Omental fat pad (tissue), 4 donors: ENCODE measurements at places on chromosomes 3 and 15. TPM values are rescaled to one million over a fixed set of nuclear protein-coding genes. Genes with fewer than 3 reads are reported as not detected.

Gene MUC20
- total RNA-seq, result 8.7 TPM

- DNase-seq, result no peak
Observed at GRCh38 chr3:186452517-186452916, 90.5 kb upstream of the DGKG start.

GRCh38 chr3:116051586-116051985 lies 393.7 kb downstream of the LSAMP start:
- no peak for DNase-seq

Gene BNC1
- 73.0 TPM for total RNA-seq

- DNase-seq, result no peak
Observed at GRCh38 chr3:58749948-58750347, 83.4 kb upstream of the FAM3D start.

DNA sequence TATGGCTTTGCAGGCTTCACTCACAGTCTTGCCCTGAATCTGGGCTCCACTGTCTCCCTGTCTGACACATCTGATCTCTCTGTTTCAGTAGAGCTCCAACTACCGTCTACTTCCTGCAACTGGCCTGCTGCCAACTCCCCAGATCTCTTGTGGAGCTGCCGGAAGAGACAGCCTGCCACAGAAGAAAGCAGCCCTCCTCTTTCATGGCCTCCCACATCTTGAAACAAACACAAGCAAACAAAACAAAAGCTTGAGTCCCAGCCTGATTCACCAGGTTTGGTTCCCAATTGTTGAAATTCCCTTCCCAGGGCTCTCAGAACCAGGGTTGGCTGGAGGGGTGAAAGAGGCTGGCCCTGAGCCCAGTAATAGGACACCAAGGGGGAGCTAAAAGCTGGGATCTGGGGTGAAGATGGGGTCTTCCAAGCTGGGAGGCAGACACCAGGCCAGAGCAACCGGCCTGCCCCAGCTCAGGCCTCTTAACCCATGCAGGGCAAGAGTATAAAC lies 55.3 kb upstream of the CA12 start:
- DNase-seq, result peak; percentile 62

DNA sequence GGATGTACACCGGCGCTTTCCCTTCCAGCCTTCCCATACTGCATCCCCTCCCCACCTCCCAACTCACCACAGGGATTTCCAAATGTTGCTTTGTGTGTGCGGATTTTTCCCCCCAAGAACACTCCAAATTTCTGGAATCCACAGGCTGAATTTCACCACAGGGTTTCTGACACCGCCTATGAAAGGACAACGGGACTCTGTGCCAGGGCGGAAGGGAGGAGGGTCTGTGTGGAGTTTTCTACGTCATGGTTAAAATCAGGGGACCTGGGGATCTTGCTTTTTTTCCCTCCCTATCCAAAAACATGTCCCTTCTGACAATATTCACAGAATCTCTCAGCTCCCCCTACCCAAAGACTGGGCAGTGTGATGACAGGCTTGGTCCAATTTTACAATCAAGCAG lies 14.6 kb downstream of the CYP19A1 start:
- DNase-seq, result no peak

DNA sequence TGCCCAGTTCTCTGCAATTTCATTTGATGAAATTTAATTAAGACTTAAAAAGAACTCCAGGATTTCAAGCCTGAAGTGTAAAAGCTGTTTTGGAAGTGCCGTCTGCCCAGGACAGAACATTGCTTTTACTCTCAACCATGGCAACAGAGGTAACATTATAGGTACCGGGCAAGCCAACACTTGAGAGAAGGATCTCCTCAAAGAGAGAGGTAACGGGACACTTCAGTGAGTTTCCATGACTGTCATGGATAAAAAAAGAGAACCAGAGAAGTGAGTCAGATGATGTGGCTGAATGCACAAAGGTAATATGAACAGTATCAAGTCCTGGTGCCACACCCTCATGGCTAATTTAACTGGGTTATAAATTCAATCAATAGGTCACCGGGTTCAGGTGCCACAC lies 130.2 kb upstream of the LMOD3 start:
- no peak for DNase-seq

Gene GOLGA6D
- total RNA-seq, result not detected

Gene ZNF385D
- total RNA-seq, result 41.4 TPM

Gene TIGIT
- total RNA-seq, result 0.19 TPM

DNA sequence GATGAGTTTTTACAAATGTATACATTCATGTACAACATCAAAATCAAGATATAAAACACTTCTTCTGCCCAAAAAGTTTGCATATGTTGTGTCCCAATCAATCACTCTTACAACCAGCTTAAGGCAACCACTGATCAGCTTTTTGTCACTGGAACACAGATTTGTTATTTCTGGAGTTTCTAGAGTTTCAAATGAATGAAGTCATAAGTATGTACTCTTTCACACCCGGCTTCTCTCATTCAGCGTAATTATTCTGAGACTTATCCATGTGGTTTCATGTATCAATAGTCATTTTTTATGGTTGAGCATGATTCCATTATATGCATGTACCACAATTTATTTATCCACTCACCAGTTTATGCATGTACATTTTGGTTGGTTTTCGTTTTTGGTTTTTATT lies 53.0 kb upstream of the CORO2B start:
- no peak for DNase-seq

GRCh38 chr15:41727143-41727542 lies 47.1 kb upstream of the MAPKBP1 start:
- no peak for DNase-seq

DNA sequence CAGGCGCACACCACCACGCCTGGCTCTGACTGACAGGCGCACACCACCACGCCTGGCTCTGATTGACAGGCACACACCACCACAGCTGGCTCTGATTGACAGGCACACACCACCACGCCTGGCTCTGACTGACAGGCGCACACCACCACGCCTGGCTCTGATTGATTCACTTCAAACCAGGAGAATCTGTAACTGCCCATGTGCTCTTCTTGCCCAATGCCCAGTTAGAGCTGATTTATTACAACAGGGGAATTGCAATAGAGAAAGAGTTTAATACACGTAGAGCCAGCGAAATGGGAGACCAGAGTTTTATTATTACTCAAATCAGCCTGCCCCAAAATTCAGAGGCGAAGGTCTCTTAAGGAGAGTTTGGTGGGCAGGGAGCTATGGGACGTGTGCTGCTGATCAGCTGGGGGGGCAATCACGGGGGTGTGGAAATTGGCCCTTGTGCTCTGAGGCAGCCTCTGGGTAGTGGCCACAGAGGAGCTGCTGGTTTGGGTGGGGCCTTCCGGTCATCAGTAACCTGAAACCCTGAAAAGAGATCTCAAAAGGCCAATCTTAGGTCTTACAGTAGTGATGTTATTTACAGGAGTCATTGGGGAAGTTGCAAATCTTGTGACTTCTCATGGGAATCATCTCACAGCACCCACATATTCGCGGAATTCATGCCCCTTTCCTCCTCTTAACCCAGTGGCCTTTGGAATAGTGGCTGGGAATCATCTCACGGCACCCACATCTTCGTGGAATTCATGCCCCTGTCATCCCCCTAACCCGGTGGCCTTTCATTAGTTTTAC lies 63.8 kb upstream of the TFRC start:
- DNase-seq, result no peak

DNA sequence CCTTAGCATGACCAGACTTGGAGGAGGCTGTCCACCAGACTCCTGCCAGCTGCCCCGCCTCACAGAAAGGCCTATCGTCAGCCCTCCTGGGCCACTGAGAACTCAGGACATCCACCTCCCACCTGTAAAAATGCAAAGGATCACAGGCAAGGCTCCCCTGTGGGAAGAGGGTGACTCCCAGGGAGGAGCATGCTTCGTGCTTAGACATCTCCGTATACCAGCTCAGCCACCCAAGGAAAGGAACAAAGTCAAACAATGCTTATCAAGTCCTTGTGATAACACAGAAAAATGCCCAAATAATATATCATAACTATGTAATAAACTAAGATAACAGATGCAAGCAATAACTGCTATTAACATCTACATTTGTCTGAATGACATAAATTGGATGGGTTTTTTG lies 4.2 kb downstream of the RMDN3 start:
- DNase-seq, result no peak

- no peak for DNase-seq
Observed at GRCh38 chr15:42270996-42271395, 2.0 kb upstream of the GANC start.

Gene TTBK2
- total RNA-seq, result 28.8 TPM

- DNase-seq, result no peak
Observed at GRCh38 chr15:51310064-51310463, 28.3 kb downstream of the CYP19A1 start.

DNA sequence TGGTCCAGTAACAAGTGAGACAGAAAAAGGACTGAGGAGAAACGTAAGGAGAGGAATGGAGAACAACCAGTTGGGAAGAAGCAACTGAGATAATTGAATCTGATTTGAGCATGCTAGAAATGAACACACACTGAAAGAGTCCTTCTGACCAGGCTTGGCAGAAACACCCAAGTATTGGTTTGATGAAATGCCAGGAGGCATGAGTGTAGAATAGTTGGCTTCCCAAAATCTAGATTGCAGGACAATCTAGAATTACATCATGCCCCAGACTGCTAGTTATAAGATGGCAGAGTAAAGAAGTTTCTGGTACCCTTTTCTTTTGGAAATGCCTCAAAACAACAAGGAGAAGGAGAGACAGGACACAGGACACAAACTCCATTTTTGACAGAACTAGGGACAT lies 189.7 kb upstream of the STT3B start:
- DNase-seq, result no peak

- no peak for DNase-seq
Observed at GRCh38 chr3:128616516-128617269, 33.9 kb downstream of the RPN1 start.

- DNase-seq, result no peak
Observed at GRCh38 chr15:38226608-38227266, 25.9 kb upstream of the SPRED1 start.

Gene KBTBD13
- total RNA-seq, result not detected

Gene PYGO1
- 8.6 TPM for total RNA-seq

GRCh38 chr3:58564456-58565160 lies 12.6 kb downstream of the FAM107A start:
- no peak for DNase-seq

DNA sequence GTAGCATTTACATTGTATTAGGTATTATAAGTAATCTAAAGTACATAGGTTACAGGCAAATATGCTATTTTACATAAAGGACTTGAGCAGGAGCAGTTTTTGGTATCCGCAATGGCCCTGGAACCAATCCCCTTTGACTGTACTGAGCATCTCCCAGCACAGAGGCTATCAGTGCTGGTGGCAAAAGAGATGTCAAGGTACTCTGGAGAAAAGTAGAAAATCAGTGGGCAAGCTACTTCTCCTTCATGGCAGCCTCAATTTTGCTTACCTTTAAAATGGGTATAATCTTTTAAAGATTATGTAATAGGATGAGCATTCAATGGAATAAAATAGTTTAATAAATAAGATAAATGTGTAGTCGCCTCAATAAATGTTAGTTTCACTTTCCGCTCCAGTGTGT lies 56.7 kb upstream of the LMCD1 start:
- DNase-seq, result no peak

Gene SOX14
- total RNA-seq, result not detected

GRCh38 chr3:112958811-112959560 lies 15.9 kb downstream of the CD200R1 start:
- DNase-seq, result no peak

Gene LRRC57
- total RNA-seq, result 26.6 TPM

DNA sequence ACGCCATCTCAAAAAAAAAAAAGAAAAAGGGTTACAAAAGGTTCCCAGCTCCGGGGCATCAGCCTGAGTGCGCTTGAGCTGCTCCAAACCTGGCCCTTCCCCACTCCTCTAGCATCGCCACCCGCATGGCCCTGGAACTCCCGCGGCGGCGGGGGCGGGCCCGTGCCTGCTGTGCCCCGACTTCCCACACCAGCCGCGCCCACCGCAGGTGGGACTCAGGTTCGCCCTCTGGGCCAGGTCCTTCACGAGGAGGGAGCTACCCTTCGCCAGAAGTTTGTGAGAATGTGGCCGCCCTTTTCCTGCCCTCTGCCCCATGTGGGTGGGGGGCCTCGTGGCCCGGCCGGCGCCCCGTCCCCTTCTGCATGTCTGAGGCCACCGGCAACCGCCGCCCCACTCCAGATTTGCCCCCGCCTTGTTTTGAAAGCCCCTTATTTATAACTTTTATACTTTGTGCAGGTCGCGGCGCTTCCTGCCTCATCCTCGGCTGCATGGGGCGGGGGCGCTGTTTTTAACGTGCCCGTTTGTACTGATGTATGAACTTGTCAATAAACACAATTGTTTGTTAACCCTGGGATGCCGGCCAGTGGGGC lies 507 bp upstream of the JMJD7 start:
- no peak for DNase-seq

DNA sequence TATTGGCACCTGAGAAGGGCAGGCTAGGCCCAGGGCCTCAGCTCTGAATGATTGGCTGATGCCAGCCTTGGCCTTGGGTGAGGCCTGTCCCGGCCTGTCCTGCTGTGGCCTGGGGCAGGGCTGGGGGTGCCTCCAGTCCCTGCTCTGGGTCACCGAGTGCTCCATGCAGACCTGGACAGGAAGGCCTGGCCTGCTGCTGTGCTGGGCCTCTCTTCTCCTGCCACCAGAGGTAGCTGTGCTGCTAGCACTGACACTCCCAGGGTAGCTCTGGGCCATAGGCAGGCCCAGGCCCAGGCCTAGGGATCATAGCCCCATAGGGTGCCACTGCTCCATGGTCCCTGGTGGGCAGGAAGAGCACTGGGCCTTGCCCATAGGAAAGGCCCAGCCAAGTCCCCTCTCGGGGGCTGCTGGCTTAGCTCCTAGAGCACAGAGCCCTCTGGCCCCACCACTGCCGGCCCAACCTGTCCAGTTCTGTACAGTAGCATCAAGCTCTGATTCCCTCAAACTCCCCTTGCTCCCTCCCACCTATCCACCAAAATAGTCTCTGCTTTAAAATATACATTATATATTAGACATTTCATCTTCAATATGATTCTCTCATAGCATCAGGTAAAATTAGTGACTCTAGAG lies 18.2 kb downstream of the ABTB1 start:
- DNase-seq, result no peak

Gene LDHAL6B
- total RNA-seq, result not detected

DNA sequence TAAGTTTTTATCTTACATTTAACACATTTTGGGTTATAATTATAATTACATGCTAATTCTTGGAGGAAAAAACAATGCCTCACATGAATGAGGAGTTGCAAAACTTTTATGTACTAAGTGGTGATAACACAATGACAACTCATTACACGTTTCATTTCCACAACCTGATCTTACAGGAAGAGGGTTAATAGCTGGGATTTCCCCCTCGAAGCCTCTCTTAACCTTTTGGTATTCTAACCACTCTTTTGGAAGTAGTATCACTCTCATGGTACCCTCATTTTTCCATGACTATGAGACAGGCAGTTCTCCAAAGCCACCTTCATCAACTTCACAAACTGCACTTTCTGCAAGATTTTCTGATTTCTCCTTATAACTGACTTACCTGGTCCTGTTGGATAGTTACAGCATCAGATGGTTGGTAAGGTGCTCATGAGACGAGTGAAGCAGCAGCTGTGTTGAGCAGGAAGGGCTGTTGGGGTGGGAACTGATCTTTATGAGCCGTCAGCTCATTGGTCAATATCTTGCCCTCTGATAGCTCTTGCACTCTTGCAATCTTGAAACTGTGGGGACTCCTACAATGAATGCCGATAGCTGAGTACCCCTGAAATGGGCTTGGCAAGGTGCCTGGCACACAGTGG lies 41.6 kb downstream of the ACAN start:
- DNase-seq, result no peak
